T follicular helper cell (primary cell): ENCODE measurements at places on chromosomes 16 and 17.

DNA sequence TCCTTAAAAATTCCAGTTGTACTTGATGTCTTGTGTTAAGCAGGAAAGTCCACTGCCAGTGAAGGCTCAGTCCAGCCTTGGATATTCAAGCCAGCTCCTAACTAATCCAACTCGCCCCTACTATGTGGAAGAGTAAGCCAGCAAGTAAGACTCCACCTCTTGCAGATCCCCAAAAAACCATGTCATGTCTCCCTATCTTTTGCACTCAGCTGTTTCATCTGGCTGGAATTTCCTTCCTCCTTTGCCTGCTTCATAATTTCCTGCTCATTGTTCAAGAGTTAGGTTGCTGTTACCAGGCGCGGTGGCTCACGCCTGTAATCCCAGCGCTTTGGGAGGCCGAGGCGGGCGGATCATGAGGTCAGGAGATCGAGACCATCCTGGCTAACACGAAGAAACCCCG, 37.8 kb downstream of the RBBP6 start:
- DNase-seq: no peak

DNA sequence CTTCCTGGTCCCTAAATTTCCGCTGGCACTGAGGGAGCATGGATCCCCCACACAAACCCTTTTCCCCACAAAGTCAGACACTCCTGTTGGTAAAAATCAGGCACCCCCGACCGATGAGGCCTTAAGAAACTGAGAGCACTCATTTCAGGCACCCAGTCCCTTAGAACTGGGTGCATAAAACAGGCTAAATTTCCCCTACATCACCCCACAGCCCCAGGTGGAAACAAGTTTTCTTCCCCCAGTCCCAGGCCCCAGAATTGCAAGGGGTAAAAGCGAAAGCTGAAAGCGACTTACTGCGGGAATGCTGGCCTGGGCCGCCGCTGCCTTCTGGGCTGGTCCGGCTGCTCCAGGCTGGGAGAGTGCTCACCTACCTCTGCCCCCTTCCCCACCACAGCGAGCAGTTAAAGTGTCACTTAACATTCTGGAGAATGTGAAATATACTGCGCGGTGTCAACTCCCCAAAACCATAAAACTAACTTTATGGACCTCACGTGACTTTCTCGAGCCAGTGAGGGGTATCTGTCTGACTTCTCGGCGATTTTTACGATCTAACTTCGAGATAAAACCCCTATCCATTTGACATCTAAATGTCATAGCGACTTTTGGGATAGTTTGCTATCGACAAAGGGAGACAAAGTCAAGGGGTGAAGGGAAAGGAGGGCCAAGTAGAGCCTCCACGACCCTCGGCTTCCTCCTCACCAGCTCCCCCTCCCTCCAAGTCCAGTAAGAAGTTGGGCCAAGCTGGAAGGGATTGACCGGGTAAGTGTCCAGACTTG, at the start of gene HOXB3:
Gene HOXB3 (minus strand): TSS at position 411 of the 776 bp plus-strand sequence. CDS start 37,767 bp downstream, outside the sequence.
- no peak for DNase-seq

GRCh38 chr16:85390511-85391174, 222.5 kb upstream of the GSE1 start:
- DNase-seq: no peak

- DNase-seq: no peak
Measured at GRCh38 chr16:80947708-80948625, 58.7 kb downstream of the CMC2 start.

- DNase-seq: no peak
Measured at GRCh38 chr17:82961366-82962162, 117.8 kb upstream of the METRNL start.

- DNase-seq: no peak
Measured at GRCh38 chr16:49282690-49283375, 1.2 kb upstream of the CBLN1 start.

DNA sequence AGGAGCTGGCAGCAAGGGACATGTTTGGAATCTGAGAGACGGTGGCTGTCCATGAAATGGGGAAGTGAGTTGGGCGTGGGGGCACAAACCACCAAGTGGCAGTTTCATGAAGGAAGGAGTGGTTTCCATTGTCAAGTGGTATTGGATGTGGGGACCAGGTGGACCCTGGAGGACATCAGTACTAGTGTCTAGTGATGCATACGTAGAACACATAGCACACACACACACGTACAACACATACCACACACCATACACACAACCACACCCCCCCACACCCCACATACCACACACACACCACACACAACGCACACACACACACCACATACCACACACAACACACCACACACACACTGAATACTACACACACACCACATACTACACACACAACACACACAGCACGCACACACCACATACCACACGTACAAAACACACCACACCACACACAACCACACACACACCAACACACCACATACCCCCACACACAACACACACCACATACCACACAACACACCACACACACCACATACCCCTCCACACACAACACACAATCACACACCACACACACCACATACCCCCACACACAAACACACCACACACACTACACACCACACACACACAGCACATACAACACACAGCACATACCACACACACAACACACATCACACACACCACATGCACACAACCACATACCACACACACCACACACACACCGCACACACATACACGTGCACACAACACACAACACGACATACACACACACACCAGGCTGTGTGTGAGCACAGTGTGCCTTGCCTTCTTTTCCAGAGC, 41.1 kb upstream of the GSE1 start:
- no peak for DNase-seq

- no peak for DNase-seq
Measured at GRCh38 chr17:44113868-44114840, 9.3 kb downstream of the HDAC5 start.

- DNase-seq: no peak
Measured at GRCh38 chr16:85605912-85606841, 6.9 kb upstream of the GSE1 start.

DNA sequence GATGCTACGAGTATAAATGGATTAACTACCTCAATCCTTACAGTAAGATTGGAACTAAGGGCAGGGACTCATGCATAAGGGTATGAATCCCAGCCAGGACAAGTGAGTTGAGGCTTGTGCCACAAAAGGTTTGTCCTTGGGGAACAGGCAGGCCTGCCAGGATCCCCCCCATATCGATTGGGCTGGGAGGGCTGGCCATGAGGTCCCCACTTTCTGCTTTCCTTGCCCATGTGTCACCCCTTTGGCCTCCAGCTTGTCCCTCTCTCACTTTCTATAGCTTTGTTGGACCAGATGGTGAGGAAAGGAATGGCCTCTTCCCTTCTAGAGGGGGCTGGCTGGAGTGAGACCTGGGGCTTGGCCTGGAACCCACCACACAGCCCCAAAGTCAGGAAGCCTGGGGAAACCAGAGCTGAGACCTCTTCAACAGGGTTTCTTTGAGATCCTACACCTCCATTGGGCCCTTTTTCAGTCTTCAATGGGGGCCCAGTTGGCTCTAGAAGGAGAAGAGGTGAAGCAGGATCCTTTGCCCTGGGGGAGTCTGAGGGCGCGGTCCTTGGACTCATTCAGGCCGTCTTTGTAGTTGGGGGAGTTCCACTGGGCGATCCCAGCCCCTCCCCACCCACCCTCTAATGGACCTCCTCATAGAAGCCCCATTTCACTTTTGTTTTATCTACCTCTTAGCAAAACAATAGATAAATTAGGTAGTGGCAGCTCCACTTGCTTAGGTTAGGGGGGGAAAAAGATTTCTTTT, 57.3 kb downstream of the IGF2BP1 start:
- DNase-seq: no peak

- no peak for DNase-seq
Measured at GRCh38 chr17:35188111-35188510, 6.1 kb downstream of the SLC35G3 start.

- DNase-seq: no peak
Measured at GRCh38 chr17:17164676-17165075, 41.5 kb downstream of the PLD6 start.

DNA sequence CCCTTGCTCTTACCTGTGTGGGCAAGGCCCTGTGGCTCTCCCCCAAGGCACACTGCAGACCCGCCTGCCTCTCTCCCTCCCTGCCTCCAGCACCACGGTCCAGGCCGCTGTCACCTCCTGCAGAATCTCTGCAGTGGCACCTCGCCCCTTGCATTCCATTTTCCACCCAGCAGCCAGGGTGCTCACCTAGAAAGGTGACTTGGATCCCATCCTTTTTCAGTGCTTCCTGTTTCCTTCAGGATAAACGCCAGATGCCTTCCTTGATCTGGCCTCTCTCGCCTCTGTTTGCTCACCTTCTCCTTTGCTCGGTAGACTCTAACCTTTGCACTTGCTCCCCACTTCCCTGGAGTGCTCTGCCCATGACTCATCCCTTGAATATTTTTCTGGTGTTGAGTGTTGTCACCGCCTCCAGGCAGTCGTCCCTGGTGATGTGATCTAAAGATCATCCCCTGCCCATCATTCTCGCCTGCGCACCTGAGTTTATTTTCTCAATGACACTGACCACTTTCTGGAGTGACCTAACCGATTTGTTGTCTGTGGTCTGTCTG, 79.2 kb upstream of the LGALS9 start:
- DNase-seq: no peak

DNA sequence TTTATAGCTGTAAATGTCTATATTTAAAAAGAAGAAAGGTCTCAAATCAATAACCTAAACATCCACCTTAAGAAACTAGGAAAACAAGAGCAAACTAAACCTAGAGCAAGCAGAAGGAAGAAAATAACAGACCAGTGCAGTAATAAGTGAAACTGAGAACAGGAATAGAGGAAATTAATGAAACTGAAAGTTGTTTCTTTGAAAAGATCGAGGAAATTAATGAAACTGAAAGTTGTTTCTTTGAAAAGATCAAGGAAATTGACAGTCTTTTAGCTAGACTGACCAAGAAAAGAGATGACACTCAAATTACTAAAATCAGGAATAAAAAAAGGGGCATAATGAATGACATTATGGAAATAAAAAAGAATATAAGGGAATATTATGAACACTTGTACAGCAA, 46.4 kb downstream of the SLFN5 start:
- no peak for DNase-seq

- no peak for DNase-seq
Measured at GRCh38 chr16:19853742-19854542, 30.7 kb downstream of the GPRC5B start.

DNA sequence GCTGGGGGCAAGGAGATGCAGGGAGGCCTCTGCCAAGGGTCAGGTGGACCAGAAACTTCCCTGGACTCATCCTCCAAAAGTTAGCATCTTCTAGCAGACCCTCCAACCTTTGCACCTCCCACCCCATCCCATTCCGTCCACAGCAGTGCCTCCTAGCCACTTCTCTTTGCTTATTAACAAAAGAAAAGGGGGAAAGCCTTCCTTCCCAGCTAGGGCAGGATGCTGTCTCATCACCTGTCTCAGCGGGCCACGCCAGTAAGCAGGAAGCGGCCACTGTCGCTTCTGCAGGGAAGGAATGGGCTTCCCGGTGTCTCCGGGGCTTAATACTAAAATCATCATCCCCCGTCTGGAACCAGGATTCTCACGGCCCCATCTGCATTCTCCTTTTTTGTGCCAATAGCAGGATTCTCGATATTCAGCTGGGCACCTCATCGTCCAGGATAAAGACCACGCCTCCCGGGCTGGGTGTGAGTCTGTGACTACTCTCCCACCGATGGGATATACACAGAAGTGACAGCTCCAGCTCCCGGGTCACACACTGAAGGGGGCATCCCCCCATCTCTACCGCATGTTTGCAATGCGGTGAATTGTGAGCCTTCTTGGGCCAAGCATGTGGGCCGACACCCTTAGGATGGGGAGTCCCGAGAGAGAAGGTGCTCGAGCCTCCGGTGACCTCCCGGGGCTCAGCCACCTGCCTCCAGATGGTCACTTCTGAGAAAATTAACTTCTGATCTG, 15.5 kb upstream of the RBFOX3 start:
- no peak for DNase-seq

DNA sequence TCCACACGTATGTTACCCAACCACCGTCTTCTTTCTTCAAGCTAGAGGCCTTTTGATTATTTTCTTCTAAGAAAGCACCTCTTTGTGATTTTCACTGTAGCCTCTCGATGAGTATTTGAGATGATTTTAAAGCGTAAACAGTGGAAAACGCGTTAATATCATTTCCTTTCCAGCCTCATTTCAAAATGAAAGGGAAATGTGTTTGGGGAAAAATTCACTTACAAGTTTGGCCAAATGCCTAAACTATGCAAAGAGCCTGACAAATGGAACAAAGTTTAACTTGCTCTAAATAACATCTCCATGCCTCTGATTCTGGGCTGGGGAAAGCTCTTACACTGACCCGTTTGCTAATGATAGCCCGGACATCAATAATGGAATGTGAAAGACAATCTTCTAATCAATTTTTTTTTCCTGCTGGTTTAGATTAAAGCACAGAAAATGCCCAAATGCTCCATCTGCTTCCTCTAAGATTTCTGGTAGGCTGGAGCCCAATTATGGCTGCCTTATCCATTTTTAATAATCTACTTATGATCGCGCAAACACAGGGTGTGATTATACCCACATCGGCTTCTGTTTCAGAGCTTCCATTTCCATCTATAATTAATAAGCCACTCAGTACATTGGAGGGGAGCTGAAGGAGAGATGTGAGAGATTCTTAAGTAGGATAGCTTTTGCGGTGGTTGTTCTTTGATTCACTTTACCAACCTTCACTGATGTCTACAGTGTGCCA, 43.5 kb downstream of the HS3ST2 start:
- DNase-seq: no peak

- DNase-seq: peak; percentile 35
Measured at GRCh38 chr17:63946440-63947363, 14.6 kb upstream of the CD79B start.

- DNase-seq: no peak
Measured at GRCh38 chr16:2494616-2495015, 19.1 kb upstream of the ATP6V0C start.

GRCh38 chr16:2038382-2039231, 9.0 kb downstream of the NTHL1 start:
- DNase-seq: no peak

GRCh38 chr17:21242026-21242697, 11.0 kb downstream of the NATD1 start:
- no peak for DNase-seq

GRCh38 chr16:87070657-87071056, 246.5 kb downstream of the C16orf95 start:
- no peak for DNase-seq

DNA sequence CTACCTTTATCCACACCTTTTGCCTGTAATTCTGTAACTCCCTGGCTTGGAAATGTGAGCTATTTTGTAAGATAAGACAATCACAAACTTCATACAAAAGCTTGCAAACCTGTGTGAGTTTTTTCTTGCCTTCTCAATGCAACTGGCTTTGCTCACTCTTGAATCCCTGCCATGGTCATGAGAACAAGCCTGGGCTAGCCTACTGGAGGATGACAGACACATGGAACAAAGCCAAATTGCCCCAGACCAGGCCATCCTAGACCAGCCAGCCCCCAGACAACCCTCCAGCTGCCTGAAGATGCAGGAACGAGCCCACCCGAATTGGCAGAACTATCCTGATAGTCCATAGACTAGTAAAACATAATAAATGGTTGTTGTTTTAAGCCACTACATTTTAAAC, 466.6 kb upstream of the ERCC4 start:
- DNase-seq: no peak
